ENCODE measurements at places on chromosomes 2 and 18. TPM values are rescaled to one million over a fixed set of nuclear protein-coding genes. Genes with fewer than 3 reads are reported as not detected.
A peak's percentile ranks its signal among the peaks of the same experiment; 100 is the strongest.

DNA sequence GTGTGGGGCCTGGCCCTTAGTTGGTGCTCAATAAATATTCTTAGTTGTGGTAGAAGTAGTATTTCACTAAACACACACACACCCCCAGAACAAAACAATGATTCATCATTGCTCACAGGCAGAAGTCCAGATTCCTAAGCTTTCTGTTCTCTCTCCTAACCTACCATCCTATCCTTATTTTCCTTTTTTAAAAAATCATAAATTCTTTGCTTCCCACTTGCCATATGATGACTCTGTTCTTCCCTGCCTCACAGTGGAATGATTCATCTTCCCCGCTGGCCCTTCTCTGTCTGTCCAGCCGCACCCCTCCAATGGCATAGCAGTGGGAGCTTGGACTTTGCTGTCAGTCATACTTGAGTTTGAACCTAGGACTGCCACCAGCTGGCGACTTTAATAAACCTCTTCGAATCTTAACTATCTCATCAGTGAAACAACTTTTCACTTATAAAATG lies 5.2 kb downstream of the EML6 start:
- DNase-seq, result no peak

GRCh38 chr2:149055751-149056150 lies 17.3 kb downstream of the LYPD6B start:
- no peak for DNase-seq

- DNase-seq, result peak; percentile 32
Observed at GRCh38 chr2:38030635-38031355, 45.2 kb downstream of the CYP1B1 start.

REG1B gene
- polyA plus RNA-seq, result not detected
